ENCODE measurements at places on chromosomes 7 and 10.

- DNase-seq = no peak
Measured at GRCh38 chr7:118039963-118040489, 143.9 kb upstream of the LSM8 start.

DNA sequence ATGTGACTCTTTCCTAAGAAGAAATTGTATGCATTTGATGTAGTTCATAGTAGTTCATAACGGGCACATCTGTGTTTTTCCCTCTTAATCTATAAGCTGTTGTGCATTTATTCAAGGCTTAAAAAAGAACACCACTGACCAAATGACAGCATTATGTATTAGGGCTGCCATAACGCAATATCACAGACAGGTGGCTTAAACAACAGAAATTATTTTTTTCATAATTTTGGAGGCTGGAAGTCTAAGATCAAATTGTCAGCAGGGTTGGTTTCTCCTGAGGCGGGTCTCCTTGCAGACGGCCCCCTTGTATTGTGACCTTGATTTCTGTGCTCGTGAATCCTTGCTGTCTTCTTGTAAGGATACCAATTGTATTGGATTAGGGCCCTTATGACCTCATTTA lies 627 bp upstream of the SSMEM1 start:
- DNase-seq = no peak

GRCh38 chr7:112892263-112892662 lies 102.1 kb upstream of the TMEM168 start:
- no peak for DNase-seq

GRCh38 chr10:112677689-112678088 lies 230.7 kb downstream of the VTI1A start:
- no peak for DNase-seq

DNA sequence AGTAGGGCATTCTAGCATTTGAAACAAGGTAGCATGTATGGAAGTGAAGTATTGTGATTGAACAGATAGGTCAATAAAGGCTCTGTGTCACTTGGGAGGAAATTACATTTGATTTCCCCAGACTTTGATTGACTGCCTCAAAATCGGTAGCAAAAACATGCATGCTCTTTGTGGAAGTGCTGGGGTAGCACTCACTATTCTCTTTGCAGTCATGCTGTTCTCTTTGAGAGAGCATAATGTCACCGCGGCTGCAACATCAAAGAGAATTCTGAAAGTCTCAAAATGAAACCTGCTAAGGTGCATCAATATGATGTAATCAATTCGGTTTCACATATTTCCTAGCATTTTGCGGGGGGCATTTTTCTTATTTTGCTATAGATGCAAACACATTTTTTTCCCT lies 64.2 kb downstream of the ARMC3 start:
- DNase-seq = no peak

- DNase-seq = peak; percentile 26
Measured at GRCh38 chr10:35178331-35178730, 51.7 kb downstream of the CREM start.

GRCh38 chr10:130169136-130169859 lies 33.1 kb downstream of the GLRX3 start:
- no peak for DNase-seq

GRCh38 chr10:79399223-79399831 lies 46.1 kb downstream of the ZCCHC24 start:
- peak; percentile 95 for DNase-seq

GRCh38 chr10:126950401-126951105 lies 45.3 kb downstream of the DOCK1 start:
- no peak for DNase-seq

- no peak for DNase-seq
Measured at GRCh38 chr7:44259547-44260457, 59.0 kb downstream of the YKT6 start.

DNA sequence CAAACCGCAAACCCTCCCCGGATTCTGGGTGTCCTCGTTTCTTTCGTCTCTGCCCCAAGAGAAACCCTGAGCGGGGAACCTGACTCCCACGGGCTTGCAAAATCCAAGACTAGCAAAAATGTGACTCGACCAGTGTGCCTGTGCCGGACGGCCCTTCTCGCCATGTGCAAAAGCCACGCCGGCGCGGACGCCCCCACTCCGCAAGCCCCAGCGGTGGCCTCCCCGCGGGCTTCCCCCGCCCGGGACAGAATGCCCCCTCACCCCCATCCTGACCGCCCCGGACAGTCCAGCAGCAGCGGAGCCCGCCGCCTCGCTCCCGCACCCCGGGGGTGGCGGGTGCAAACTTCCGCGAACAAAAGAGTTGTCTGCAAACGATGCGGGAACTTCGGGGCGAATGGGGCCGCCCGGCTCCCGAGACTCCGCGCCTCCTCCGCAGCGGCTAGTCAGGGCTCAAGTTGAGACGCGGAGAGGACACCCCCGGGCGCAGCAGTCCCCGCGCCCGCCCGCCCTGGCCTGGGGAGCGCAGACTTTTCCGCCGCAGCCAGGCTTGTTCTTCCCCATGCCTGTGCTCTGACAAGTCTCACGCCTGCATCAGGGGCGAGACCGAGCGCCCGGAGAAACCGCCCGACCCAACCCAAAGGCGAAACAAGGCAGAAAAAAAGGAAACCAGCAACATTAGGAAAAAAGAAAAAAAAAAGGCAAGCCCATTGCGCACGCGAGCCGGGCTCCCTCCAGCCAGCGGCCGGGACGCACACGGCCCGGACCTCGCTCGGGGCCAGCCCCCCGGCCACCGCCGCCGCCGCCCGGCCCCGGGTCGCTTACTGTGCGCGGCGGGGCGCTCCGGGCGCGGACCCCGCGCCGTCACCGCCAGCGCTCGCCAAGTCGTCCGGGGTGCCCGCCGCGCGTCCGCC lies 732 bp downstream of the FAM53B start:
- DNase-seq = peak; percentile 82

DNA sequence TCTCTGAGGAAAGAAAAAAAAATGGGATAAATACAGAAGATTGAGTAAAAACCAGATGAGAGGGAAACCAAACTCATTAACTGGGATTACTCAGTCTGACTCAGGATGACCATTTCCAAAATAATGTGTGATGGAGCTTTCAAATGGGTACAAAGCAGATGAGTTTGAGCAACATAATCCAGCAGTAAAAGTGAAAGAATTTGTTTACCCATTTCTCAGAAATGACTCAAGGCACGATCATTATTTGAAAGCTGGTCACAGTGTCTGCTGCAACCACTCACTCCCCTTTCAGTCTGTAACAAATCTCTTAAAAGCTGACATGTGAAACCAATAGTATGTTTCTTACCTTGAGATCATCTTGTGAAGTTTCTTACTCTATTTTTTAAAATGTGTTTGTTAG lies 104.7 kb upstream of the KLF14 start:
- DNase-seq = no peak

GRCh38 chr7:24283897-24284698 lies at the start of gene NPY:
Gene NPY, plus strand, starts transcription at chr7:24284190. Its CDS starts 1,051 bp downstream, at chr7:24285241.
- DNase-seq = peak; percentile 74

GRCh38 chr10:119495545-119495944 lies 47.0 kb downstream of the RGS10 start:
- DNase-seq = no peak

DNA sequence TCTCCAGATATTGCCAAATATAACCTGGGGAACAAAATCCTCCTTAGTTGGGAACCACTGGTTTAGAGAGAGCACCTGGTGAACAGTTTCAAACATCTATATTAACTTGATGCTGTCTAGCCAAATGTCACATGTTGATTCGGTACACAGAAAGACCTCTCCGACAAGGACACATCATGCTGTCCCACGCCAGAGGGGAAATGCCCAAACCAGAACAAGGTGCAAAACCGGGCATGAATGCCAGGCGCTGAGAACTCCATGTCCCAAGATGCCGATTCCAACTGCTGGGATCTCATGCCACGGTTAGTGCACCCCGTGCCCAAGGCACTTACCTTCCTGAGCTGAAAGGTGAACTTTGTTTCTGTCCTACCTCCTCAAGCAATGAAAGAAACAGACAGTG lies 100.8 kb downstream of the SFMBT2 start:
- no peak for DNase-seq

- no peak for DNase-seq
Measured at GRCh38 chr10:48759113-48759901, 74.6 kb downstream of the WDFY4 start.

GRCh38 chr10:124301736-124302135 lies 117.0 kb downstream of the OAT start:
- no peak for DNase-seq

GRCh38 chr7:156566812-156567549 lies 73.6 kb upstream of the RNF32 start:
- no peak for DNase-seq

- peak; percentile 59 for DNase-seq
Measured at GRCh38 chr7:15685358-15686294, 857 bp downstream of the MEOX2 start.

- no peak for DNase-seq
Measured at GRCh38 chr10:24800861-24801260, 77.2 kb upstream of the ARHGAP21 start.

DNA sequence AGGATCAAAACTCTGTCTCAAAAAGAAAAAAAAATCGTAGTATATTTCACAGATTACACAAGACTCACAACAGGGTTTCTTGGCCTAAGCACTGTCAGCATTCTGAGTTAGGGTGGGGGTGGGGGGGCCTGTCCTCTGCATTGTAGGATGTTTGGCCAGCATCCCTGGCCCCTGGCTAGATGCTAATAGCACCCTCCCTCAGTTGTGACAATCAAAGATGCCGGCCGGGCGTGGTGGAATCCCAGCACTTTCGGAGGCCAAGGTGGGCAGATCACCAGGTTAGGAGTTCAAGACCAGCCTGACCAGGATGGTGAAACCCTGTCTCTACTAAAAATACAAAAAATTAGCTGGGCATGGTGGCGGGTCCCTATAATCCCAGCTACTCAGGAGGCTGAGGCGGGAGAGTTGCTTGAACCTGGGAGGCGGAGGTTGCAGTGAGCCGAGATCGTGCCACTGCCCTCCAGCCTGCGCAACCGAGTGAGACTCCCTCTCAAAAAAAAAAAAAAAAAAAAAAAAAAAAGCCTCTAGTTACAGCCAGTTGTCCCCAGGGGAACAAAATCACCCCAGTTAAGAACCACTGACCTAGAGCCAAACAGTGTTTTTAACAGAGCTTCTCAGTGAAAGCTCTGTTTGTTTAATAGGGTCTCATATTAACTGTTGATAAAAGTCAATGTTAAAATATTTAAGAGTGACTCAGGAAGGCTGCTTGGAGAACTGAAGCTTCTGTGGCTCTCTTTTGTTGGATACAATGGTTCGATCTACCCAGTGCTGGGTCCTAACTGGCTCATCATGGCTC lies 161.0 kb upstream of the FAM171A1 start:
- DNase-seq = no peak

- peak; percentile 84 for DNase-seq
Measured at GRCh38 chr10:133520193-133520738, 6.9 kb upstream of the CYP2E1 start.

DNA sequence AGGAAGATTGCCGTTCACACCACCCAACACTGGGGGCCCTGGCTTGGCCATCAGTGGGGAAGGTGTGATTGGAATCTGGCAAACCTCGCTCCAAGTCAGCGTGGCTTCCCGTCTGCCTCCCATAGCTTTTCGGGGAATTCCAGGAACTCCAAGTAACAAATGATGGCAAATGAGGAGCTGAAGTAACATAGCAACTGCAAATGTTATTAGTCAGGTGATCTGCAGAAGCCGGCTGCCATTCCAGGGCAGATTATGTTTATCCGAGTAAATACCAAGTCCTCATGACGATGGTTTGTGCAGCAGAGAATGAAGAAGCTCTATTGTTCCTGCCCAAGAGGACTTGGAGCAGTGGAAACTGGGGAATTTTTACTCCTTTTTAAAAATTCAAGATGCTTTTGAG lies 270.5 kb upstream of the PODXL start:
- peak; percentile 50 for DNase-seq

GRCh38 chr7:138919911-138920310 lies 61.3 kb downstream of the KIAA1549 start:
- peak; percentile 47 for DNase-seq

- DNase-seq = peak; percentile 87
Measured at GRCh38 chr7:143263266-143264195, at the start of gene GSTK1. Gene GSTK1, plus strand, starts transcription at chr7:143263441. Its CDS starts 73 bp downstream, at chr7:143263514.

GRCh38 chr7:43522406-43523156 lies 60.3 kb upstream of the STK17A start:
- no peak for DNase-seq

DNA sequence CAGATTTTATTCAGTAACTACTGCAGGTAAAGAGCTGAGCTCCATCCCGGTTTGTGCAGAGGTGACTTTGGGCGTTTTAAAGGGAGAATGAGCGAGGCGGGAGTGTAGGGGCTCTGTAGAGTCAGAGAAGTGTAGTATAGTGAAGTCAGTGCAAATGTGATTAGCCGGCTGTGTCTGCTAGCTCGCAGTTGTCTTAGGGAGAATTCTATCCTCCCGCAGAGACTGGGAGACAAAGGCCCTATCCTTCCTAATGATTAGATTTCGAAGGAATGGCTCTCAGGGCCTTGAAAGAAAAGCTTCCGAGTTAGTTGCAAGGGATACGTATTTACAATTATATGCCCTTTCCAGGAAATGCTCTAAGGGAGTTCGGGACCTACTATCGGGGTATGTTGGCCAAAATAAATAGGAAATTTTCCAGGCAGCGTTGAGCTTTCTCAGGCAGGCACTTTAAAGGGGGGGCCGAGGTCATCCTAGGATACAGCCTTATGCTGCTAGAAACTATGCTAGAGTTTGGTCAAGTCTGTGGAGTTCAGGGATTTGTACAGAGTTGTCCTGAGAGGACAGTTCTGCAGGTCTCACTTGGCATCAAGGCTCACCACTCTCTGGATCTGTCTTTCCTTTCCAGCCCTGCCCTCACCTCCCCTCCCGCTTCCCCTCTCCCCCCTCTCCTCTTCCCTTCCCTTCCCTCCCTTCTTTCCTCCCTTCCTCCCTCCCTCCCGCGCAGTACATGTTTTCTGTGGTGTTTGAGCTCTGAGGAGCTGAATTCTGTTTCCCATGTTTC lies 825 bp downstream of the MRPL32 start:
- peak; percentile 23 for DNase-seq

DNA sequence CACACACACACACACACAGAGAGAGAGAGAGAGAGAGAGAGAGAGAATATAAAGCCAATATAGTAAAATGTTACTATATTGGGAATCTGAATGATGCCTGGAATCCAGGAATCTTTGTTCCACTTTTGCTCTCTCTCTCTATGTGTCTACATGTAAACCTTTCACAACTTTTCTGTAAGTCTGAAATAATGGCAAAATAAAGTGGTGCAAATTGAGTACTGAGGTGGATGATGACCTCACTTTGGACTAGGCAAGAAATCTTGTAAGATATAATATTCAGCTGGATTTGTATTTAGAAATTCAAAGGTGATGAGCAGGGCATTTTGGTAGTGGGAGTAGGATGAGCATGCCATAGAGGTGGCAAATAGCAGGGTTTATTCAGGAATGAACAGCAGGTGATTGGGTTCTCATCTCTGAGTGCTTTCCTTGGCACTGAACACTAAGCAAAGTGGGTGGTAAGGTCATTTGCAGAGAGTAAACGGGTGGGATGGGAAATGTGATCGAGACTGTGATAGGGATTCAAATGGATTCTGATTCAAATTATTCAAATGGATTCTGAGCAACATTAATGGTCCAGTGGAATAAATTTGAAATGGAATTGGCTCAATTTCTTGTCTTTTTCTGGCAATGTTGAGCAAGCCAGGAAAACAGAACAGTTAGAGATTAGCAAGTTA lies 9.7 kb upstream of the ANLN start:
- no peak for DNase-seq

GRCh38 chr10:14186245-14186644 lies 144.5 kb downstream of the FRMD4A start:
- no peak for DNase-seq

- DNase-seq = no peak
Measured at GRCh38 chr7:146002431-146003078, 114.0 kb upstream of the CNTNAP2 start.
